ENCODE measurements at places on chromosomes 4 and X.

DNA sequence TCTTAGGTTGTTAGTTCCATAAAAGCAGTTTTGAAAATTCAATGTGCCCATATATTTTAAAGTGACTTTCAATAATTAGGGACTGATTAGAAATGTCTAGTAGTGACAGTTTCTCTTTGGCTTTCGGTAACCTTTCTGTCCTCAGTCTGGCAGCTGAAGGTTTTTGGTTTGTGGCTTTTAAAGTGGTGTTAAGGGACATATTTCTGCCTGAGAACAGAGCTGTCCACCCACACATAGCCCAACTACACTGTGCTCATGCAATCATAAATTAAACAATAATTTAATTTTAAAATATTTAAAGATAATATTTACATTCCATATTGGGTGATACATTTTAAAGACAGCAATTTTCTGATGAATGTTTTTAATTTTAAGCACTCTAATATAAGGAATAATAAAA lies 335.0 kb upstream of the TENM3 start:
- ATAC-seq = no peak

GRCh38 chrX:50565718-50566117 lies 95.1 kb upstream of the DGKK start:
- ATAC-seq = no peak

GRCh38 chrX:63506320-63506719 lies 155.2 kb upstream of the SPIN4 start:
- ATAC-seq = peak; percentile 58

DNA sequence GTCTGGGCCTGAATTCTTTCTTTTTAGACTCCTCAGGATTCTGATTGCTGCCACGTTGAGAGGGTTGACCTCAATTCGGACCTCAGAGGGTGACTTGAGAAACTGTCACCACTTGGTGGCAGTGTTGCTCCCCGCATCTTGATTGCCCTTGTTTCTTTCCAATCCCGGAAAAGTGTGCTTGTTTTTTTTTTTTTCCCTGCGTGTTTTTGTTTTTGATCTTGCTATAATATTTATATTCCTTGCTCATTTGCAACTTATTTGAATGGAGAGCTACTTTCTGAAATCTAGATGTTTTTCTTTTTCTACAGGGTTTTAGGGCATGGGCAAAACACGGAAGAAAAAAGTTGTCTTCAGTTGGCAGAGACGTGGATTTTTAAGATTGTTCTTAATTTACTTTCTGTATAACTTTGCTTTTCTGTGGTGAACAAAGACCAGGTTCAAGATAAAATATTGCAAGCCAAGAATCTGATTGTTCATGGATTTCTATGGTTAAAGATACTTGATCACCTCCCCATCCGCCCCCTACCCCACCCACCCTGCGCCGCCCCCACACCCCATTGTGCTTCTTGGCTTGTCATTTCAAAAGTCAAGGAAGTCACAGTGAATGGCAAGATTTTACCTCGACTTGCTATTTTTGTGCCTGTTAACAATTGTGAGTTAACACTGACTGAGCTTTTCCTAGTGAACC lies 102.0 kb downstream of the PTTG2 start:
- ATAC-seq = peak; percentile 62

DNA sequence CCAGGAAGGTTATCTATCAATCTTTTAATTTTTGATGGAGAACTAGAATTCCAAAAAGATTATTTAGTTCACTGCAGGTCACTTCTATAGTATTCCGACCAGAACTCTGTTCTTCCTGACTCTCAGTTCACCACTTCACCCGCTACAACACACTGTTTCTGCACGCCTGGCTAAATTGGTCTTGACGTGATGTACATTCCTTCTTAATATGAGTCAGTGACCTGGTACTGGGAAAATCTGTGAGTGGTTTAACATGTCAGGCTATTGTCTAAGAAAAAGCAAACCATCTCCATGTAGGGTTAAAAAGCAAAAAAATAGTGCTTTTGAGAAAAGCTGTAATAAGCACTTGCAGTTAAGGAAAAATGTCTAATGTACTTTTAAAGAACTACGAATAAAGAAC lies 120.4 kb downstream of the NDST3 start:
- ATAC-seq = no peak

GRCh38 chr4:113159942-113160545 lies 110.6 kb downstream of the ANK2 start:
- ATAC-seq = no peak

- no peak for ATAC-seq
Observed at GRCh38 chrX:135340831-135341230, 31.6 kb downstream of the ETDC start.

DNA sequence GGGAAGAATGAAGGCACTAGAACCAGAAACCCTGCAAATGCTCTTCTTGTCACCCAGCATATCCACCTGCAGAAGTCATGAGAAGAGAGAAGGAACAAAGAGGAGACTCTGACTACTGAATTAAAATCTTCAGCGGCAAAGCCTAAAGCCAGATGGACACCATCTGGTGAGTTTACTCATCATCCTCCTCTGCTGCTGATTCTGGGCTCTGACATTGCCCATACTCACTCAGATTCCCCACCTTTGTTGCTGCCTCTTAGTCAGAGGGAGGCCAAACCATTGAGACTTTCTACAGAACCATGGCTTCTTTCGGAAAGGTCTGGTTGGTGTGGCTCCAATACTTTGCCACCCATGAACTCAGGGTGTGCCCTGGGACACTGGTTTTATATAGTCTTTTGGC lies 181.7 kb downstream of the AR start:
- ATAC-seq = no peak
